ENCODE measurements at places on chromosomes 12 and 14.

- no peak for DNase-seq
Measured at GRCh38 chr14:99271221-99271941, 616 bp downstream of the BCL11B start.

GRCh38 chr14:64210216-64210615, 84.0 kb downstream of the ESR2 start:
- DNase-seq = no peak

DNA sequence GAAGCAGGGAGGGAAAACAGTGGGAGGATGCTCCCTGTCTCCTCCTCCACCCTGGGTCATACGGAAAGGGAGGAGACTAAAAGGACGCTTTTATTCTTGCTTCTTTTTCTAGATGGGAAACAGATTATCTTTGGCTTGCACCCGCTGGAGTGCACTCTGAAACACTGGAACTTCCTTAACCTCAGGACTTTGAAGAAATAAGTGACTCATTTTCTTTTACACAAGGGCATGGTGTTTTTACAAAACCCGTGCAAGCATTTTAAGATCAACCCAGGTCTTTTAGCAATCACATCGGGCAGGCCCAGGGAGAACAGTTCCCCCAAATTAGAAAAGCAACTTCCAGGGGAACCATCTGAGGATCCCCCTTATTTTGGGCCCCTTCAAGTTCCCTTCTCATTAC, 80.9 kb upstream of the TSPAN11 start:
- no peak for DNase-seq

GRCh38 chr14:34678306-34678705, 36.1 kb downstream of the CFL2 start:
- no peak for DNase-seq

GRCh38 chr12:131856366-131857097, 28.3 kb downstream of the MMP17 start:
- DNase-seq = no peak

- DNase-seq = no peak
Measured at GRCh38 chr14:49732896-49733295, 35.1 kb upstream of the KLHDC2 start.
